ENCODE measurements at places on chromosomes 2 and 18.

- no peak for DNase-seq
Observed at GRCh38 chr2:2795438-2796091, 464.5 kb upstream of the MYT1L start.

- DNase-seq = no peak
Observed at GRCh38 chr2:60976875-60977561, 40.5 kb upstream of the PEX13 start.

DNA sequence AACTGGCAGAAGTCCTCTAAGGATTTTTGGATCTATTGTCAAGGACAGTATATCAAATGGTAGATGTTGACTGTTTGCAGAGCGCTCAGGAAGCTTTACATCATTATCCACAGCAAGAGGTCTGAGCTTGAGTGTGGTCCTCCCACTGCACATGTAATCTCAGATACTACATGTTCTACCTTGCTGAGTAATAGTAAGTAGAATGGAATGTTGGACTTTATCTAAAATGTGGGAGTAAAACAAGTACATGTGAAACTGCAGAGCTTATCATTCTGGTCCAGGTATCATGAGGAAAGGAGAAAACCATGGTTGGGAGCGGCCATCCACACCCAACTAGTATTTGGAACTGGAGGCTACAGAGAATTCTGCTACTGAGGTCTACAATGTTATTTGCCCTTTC is 19.3 kb upstream of the CD28 start:
- no peak for DNase-seq

DNA sequence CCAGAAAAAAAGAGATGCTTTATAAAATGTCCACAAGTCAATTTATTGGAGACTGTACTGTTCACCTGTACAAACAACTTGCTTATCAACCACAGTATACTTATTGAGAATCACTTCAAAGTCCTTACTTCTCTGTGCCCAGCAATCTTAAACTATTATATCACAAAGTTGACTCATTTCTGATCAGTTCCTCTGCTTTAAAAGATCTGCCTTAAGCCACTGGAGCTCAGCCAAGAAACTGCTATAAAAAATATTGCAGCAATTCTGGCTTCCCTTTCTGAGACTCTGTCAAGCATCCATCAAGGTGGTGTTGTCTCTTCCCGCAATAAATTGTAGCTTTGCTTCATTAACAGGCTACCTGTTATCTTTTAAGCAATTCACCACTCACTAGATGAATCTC is 375.2 kb upstream of the SPHKAP start:
- no peak for DNase-seq

- no peak for DNase-seq
Observed at GRCh38 chr18:73614812-73615211, 532.8 kb downstream of the FBXO15 start.

DNA sequence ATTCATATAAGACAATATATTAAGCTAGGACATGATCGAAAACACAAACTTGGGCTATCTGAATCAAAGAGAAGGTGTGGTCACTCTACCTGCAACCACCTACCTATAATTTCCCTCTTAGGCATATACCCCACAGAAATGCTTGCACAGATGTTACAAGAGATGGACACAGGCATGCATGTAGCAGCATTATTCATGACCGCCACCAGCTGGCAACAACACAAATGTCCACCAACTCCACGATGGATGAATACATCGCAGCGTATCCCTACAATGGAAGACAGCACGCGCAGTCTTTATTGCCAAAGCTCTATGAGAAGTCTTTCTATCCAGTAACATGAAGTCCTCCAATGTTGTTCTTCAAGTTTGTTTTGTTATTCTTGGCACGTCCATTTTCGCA is 90.8 kb downstream of the ARL4C start:
- DNase-seq = peak; percentile 20

GRCh38 chr18:24063121-24063731 is 48.7 kb downstream of the TTC39C start:
- no peak for DNase-seq

DNA sequence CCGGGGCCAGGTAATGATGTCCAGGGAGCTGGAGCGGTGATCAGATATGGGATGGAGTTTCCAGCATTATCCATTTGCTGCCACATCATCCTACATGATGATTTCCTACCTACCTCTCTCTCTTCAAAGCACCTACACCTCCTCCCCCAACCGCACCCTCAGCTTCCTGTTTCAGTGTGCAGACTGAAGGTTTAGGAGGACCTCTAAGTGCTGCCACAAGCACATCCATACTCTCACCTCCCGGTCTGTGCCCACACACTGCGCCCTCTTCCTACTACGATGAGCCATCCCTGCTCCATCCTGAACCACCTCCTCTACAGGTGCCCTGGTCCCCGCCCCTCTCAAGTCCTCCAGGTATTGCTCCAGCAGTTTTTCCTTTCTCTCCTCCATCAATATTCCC is 123.7 kb downstream of the ALPK2 start:
- DNase-seq = no peak

- no peak for DNase-seq
Observed at GRCh38 chr18:3062798-3063680, 50.1 kb upstream of the LPIN2 start.
